ENCODE measurements at places on chromosomes 12 and 14. TPM values are rescaled to one million over a fixed set of nuclear protein-coding genes. Genes with fewer than 3 reads are reported as not detected.
A peak's percentile ranks its signal among the peaks of the same experiment; 100 is the strongest.

DNA sequence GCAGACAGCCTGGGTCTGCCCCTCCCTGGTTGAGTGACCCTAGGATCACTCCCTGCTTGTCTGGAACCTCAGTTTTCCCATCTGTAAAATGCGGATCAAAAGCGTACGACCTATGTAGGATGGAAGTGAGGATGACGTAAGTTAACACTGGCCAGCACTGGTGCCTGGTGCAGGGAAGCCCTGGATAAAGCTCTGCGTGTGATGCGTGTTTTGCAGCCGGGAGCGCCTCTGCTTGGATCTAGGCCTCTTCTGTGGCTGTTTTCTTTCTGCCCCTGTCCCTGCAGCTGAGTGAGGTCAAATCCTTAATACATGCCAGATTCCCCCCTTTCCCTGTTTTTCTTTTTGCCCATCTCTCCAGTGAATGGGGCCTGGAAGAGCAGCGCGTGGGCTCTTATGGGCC, 201.5 kb downstream of the RBM19 start:
- DNase-seq: no peak
- no peaks in the 10 kb centered on the region for H3K4me1 ChIP-seq
- no peaks in the 10 kb centered on the region for H3K27me3 ChIP-seq
- H3K4me3 ChIP-seq: no peak overlapping the region
- no peaks in the 10 kb centered on the region for H3K36me3 ChIP-seq

DNA sequence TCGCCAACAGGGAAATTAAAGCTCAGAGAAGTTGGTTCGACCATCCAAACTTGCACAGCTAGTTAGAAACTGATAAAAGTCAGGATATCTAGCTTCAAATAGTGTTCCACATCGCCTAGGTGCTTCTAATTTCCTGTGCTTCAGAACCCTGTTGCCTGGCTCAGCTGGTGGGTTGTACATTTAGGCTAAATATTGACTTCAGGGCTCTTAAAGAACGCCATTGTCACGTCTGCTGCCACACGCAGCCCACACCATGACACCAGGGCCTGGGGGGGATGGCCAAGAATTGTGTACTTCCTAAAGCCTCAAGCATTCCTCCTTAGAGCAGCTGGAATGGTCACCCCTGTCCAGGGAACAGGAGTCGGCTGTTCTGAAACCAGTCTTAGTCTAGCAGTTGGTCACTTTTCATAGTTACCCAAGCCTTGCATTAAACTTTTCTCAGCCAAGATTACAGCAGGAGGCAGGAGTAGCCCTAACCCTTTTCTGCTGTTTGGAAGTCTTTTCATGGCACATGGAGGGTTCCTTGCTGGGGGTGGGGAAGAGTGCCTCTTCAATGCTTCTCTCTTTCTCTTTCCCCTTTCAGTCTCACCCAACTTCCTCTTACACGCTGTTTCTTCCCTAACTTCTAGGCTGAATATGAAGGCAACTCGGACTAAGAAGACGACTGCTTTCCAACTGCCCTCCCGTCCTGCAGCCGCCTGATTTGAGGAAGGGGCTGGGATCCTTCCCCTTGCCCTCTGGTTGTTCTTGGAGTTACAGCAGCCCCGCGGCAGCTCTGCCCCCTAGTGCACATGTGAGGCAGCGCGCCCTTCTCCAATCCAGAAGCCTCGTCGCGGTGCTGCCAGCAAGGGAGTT, 17.1 kb downstream of the FOS start:
- peak; percentile 91 for DNase-seq
- H3K27me3 ChIP-seq: no peaks in the 10 kb centered on the region
- H3K36me3 ChIP-seq: no peaks in the 10 kb centered on the region
- H3K4me1 ChIP-seq: peaks cover 12% of the 10 kb centered on the region
- no peak overlapping the region for H3K4me3 ChIP-seq
- H3K27ac ChIP-seq: peak overlapping the region; percentile 94

RND1 gene
- total RNA-seq: 5.3 TPM

GRCh38 chr14:89454996-89455395, 38.0 kb upstream of the FOXN3 start:
- no peak overlapping the region for H3K4me3 ChIP-seq
- peaks cover 4% of the 10 kb centered on the region for H3K4me1 ChIP-seq
- no peak for DNase-seq
- H3K27ac ChIP-seq: no peak overlapping the region
- H3K36me3 ChIP-seq: no peaks in the 10 kb centered on the region

GRCh38 chr14:31243860-31244259, 36.3 kb upstream of the HECTD1 start:
- DNase-seq: no peak
- H3K4me3 ChIP-seq: no peak overlapping the region
- H3K27ac ChIP-seq: no peak overlapping the region
- no peaks in the 10 kb centered on the region for H3K4me1 ChIP-seq

UNC79 gene
- 0.25 TPM for total RNA-seq

GRCh38 chr12:16913832-16914490, 308.0 kb upstream of the LMO3 start:
- no peak for DNase-seq
- no peak overlapping the region for H3K4me3 ChIP-seq
- no peak overlapping the region for H3K27ac ChIP-seq
- H3K36me3 ChIP-seq: no peaks in the 10 kb centered on the region
- no peaks in the 10 kb centered on the region for H3K4me1 ChIP-seq
- no peaks in the 10 kb centered on the region for H3K27me3 ChIP-seq

CAPS2 gene
- 10.9 TPM for total RNA-seq

DNA sequence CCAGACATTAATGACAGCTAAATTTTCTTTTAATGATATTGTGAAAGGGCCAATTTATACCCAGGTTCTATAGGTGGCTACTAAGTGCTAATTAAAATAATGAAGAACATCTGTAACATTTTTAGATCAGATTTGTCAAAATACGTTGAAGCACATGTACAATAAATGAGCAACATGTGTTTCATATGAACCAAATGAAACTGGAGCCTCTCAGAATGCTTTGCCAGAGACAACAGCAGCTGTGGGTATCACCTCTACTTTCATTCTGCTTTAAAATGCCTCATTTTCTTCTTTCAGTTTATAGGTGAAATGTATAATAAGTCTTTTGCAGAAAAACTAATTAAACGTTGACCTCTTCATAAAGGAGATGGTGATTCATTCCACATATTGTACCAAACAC, 26.1 kb upstream of the MYF6 start:
- H3K36me3 ChIP-seq: no peaks in the 10 kb centered on the region
- no peaks in the 10 kb centered on the region for H3K27me3 ChIP-seq
- no peak overlapping the region for H3K27ac ChIP-seq
- H3K4me1 ChIP-seq: no peaks in the 10 kb centered on the region
- no peak for DNase-seq

DNA sequence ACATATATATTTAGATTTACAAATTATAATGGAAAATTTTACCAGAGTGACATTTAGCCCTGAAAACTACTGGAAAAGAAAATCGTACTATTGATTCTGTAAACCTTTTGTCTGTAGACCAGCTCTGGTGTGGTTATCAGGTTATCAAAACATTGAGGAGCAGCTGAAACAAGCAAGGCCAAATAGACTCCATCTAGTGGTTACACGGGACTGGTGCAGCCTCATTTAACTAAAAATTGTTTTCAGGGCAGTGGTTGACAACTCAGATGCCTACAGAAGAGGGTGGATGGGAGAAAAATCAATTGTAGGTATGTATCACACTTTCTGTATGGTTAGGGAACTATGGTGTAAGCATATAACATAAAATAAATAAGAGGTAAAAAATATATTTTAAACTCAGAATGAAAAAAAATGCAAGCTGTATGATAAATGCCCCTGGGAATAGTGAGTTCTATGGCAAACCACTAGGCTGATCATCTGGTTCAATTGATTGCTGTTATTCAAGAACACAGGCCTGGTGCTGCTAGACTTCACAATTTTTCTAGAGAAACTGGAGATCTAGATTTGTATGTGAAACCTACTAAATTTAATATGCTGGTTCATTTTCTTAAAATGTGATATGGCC, 51.2 kb downstream of the ACSS3 start:
- no peaks in the 10 kb centered on the region for H3K27me3 ChIP-seq
- no peak overlapping the region for H3K27ac ChIP-seq
- peaks cover 2% of the 10 kb centered on the region for H3K36me3 ChIP-seq

SDR9C7 gene
- not detected for total RNA-seq

DNA sequence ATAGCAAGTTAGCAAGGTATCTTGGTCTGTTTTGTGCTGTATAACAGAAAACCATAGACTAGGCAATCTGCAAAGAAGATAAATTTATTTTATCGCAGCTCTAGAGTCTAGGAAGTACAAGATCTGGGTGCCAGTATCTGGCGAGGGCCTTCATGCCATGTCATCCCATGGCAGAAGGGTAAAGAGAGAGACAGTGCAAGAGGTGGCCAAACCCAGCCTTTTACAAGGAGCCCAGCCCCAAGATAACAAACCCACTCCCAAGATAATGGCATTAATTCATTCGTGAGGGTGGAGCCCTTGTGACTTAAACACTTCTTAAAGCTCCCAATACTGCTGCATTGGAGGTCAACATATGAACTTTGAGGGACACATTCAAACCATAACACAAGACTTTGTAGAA, 16.9 kb downstream of the RPS29 start:
- DNase-seq: no peak
- H3K27ac ChIP-seq: no peak overlapping the region
- no peaks in the 10 kb centered on the region for H3K27me3 ChIP-seq
- H3K4me1 ChIP-seq: no peaks in the 10 kb centered on the region
- H3K36me3 ChIP-seq: peaks cover under 1% of the 10 kb centered on the region

- H3K4me3 ChIP-seq: no peak overlapping the region
- H3K27ac ChIP-seq: no peak overlapping the region
- peak; percentile 84 for DNase-seq
- H3K36me3 ChIP-seq: no peaks in the 10 kb centered on the region
- H3K4me1 ChIP-seq: peaks cover 10% of the 10 kb centered on the region
- no peaks in the 10 kb centered on the region for H3K27me3 ChIP-seq
Observed at GRCh38 chr14:24630872-24631477, 3.0 kb downstream of the GZMB start.

KCNK10 gene
- not detected for total RNA-seq

- H3K4me3 ChIP-seq: no peak overlapping the region
- peaks cover 8% of the 10 kb centered on the region for H3K36me3 ChIP-seq
- H3K4me1 ChIP-seq: peaks cover 21% of the 10 kb centered on the region
- no peak for DNase-seq
- H3K27ac ChIP-seq: peak overlapping the region; percentile 94
- no peaks in the 10 kb centered on the region for H3K27me3 ChIP-seq
Observed at GRCh38 chr12:55718015-55718414, 2.2 kb downstream of the BLOC1S1 start.

- no peak for DNase-seq
- no peaks in the 10 kb centered on the region for H3K36me3 ChIP-seq
- no peaks in the 10 kb centered on the region for H3K27me3 ChIP-seq
- H3K4me1 ChIP-seq: no peaks in the 10 kb centered on the region
Observed at GRCh38 chr12:72574138-72574537, 302.0 kb downstream of the TRHDE start.

GRCh38 chr14:104799244-104800014, 1.5 kb upstream of the ZBTB42 start:
- DNase-seq: peak; percentile 85
- no peaks in the 10 kb centered on the region for H3K36me3 ChIP-seq
- peak overlapping the region; percentile 96 for H3K27ac ChIP-seq
- H3K27me3 ChIP-seq: no peaks in the 10 kb centered on the region

- H3K4me3 ChIP-seq: no peak overlapping the region
- no peak overlapping the region for H3K27ac ChIP-seq
- DNase-seq: no peak
- peaks cover 11% of the 10 kb centered on the region for H3K4me1 ChIP-seq
- H3K27me3 ChIP-seq: no peaks in the 10 kb centered on the region
- H3K36me3 ChIP-seq: no peaks in the 10 kb centered on the region
Observed at GRCh38 chr14:52078095-52078531, 9.3 kb upstream of the NID2 start.

DNA sequence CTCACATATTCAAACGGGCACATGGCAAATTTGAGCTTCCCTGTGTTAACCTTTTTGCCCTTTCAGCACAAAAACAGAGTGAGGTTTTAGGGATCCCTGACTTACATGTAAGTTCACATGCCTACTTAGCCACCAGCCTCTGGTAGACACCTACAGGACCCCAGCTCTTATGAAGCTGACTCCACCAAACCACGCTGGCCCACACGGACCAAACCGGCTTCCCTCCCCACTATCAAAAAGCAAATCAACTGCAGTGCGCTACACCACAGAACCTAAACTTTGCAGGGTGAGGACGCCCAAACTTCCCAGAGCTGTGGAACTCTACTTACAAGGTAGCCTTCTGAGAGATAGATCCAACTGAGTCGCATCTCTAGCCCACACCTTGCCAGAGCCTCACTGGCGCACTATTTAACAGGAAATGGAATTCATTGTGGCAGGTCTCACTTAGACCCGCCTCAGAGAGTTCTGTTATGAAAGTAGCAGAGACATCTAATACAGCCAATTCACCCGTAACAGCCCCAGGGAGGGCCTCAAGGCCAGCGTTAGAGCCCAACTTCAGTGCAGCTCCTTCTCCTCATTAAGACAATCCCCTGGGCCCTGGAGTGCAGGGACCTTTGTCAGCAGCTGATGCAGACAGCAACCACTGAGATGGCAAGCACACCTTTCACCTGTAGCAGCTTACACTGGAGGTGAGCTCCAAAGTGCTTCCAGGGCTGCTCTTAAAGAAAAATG, 49.2 kb downstream of the SH2B3 start:
- DNase-seq: no peak
- no peak overlapping the region for H3K27ac ChIP-seq
- no peak overlapping the region for H3K4me3 ChIP-seq
- H3K36me3 ChIP-seq: peaks cover 48% of the 10 kb centered on the region
- H3K27me3 ChIP-seq: no peaks in the 10 kb centered on the region
- H3K4me1 ChIP-seq: no peaks in the 10 kb centered on the region

CABP1 gene
- 0.63 TPM for total RNA-seq

DNA sequence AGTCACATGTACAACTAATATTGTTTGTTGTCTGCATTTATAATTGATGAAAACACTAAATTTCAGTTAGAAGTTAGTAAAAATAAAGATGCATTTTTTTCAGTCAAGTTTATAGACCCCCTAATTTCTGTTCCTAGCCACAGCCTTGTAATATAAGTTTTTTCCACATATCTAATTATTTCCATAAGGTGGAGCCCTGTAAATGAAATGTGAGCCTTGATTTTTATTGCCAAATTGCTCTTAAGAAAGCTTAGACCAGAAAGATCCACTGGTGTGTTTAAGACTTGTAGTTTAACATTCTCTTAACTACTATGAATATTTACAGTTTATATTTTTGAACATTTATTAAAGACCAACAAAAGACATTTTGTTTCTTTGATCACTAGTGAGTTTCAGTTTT, 322.1 kb upstream of the RGS6 start:
- no peak overlapping the region for H3K4me3 ChIP-seq
- H3K27ac ChIP-seq: no peak overlapping the region
- DNase-seq: peak; percentile 34
- no peaks in the 10 kb centered on the region for H3K4me1 ChIP-seq
- H3K36me3 ChIP-seq: no peaks in the 10 kb centered on the region
- no peaks in the 10 kb centered on the region for H3K27me3 ChIP-seq

ASB2 gene
- 3.7 TPM for total RNA-seq

DNA sequence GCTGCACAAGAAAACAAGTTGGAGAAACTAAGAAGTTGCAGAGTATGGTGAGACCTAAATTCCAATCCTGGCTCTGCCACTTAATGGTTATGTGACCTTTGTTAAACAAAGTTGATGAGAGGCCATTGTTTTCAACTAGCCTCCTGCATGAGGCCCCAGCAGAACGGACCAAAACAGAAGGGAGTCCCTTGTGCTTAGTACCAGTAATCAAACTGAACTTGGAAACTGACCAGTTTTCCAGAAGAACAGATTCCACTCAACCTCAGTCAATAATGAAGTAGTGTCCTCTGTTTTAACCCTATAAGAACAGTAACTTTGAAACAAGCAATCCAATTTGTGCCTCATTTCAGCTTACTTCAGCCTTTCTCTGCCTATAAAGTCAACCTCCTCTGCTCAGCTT, 69.9 kb downstream of the C12orf56 start:
- H3K27me3 ChIP-seq: no peaks in the 10 kb centered on the region
- H3K36me3 ChIP-seq: no peaks in the 10 kb centered on the region
- DNase-seq: no peak
- H3K4me3 ChIP-seq: no peak overlapping the region
- H3K27ac ChIP-seq: no peak overlapping the region
- H3K4me1 ChIP-seq: no peaks in the 10 kb centered on the region

Measured in lung (tissue), 17 donors.